Stimulated activated CD4-positive, alpha-beta T cell treated with anti-CD3 and anti-CD28 coated beads, TNF-alpha, amount 100 ng/mL, for 4 hours (primary cell): ENCODE measurements at places on chromosomes 1 and 21.

- DNase-seq = no peak
Observed at GRCh38 chr1:33429332-33429731, 1.6 kb downstream of the PHC2 start.

- DNase-seq = no peak
Observed at GRCh38 chr1:79501153-79501552, 494.6 kb upstream of the ADGRL4 start.

GRCh38 chr1:69913977-69914376 is 291.4 kb downstream of the LRRC40 start:
- no peak for DNase-seq

DNA sequence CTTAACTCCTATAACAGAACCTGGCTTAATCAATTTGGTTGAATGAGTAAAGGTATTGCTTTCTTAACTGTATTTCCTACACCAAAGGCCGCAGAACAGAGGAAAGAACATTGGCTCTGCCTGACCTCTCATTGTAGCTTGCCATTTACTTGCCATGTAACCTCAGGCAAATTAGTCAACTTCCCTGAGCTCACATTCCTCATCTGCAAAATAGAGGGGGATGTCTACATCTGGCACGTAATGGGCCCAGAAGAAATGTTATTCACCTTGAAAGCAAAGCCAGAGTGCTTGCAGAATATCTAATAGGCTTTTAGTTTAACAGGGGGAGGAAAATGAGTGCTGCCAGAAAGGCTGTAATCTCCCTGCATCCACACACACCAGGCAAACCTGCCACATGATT is 44.3 kb downstream of the LAMC2 start:
- no peak for DNase-seq

DNA sequence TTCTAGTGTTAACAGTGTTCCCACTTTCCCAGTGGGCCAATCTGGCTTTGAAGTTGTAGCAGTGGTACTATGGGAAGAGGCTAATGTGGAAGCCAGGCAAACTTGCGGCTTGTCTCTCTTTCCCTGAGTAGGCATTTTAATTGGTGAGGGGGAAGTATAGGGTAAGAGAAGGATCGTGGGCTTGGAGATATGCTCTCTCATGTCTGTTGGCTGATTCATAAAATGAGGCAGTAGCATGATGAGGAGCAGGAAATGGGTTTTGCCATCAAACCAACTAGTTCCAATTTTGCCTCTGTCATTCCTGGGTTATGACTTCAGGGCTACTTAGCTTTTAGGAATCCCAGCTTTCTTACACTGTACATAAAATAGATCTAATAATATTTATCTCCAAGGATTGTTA is 12.1 kb downstream of the C8A start:
- no peak for DNase-seq

- no peak for DNase-seq
Observed at GRCh38 chr1:235424092-235424491, 56.9 kb downstream of the TBCE start.

DNA sequence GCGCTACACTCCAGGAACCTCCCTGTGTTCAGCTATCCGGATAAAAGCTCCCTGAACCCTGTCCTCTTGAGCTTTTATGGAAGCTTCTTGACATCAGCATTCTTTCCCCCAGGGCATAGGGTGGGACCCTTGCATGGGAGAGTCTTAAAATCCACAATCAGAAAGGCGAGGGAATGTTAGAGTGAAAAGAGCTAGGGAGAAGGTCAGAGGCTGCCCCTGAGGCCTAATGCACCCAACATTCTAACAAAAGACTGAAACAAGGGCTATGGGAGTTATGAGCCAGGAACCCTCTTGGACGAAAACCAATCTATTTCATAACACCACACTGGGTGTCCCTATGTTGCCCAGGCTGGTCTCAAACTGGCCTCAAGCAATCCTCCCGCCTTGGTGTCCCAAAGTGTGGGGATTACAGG is 36.7 kb downstream of the NEK2 start:
- DNase-seq = no peak

- peak; percentile 28 for DNase-seq
Observed at GRCh38 chr1:7669559-7670311, 101.4 kb upstream of the VAMP3 start.

DNA sequence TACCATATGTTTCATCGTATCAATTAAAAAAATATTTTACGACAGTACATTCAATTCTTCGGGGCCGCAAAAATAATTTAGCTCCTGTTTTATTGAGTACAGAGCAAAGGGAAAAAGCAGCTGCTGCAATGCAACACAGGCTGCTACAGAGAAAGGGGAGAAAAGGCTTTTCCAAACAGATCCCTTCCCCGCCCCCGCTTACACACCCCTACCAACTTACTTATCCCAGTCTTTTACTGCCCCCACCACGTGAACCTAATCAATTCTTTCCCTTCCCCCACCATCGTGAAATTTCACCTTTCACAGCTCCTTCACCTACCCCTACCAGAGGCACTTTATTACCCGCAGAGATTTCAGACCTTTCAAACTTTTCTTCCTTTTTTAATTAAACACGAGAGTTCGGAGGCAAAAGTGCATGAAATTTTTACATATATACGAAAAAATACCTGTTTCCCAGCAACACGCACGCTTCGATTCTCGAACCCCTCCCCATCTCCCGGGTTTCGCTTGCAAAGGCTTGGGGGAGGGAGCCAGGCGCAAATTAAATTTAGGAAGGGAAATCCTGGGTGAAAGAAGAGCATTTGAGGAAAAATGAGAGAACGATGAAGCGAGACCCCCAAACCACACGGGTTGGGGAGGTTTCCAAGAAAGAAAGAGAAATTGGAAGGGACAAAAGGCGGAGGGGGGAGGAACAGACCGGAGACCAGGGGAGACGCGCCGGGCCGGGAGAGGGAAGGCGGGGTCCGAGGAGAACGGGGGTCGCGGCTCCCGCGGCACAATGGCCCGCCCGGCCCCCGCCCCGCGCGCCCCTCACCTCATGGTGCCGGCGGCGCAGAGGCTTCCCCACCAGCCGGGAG is 823 bp downstream of the ENAH start:
- DNase-seq = no peak
